ENCODE measurements at places on chromosomes 3 and 15.

DNA sequence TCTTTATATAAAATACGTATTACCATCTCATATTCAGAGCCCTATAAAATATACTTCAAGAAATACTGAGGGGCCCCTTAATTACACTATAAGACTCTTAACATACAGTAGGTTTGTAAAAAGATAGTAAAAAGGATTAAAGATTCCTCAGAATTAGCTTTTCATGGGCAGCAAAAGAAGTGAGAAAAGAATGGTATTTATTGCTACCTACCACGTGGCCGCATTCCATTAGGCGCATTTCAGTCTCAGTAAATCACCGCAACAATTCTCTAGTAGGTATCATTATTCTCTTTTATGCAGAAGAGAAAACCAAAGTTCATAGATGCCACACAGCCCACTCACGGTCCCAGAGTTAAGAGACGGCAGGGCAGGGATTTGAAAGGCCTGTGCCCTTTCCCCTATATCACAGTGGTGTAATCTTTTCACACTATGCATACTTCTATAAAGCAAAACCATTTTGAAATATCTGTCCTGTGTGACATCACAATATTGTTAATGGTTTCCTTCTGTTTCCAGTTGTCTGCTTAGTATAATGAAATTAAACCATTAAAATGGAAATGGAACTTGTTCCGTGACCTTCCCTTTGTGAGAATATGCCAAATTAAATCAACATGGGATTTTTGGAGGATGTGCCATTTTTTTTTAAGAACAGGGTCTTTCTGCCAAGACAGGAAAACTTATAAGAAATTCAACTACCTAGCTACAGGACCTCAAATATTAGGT, 1072.2 kb downstream of the FHIT start:
- DNase-seq = no peak

- DNase-seq = no peak
Measured at GRCh38 chr3:46667657-46668056, 25.8 kb downstream of the ALS2CL start.

GRCh38 chr3:108051005-108051404, 39.8 kb downstream of the CD47 start:
- DNase-seq = no peak

- no peak for DNase-seq
Measured at GRCh38 chr15:47711655-47712054, 5.7 kb upstream of the SEMA6D start.

DNA sequence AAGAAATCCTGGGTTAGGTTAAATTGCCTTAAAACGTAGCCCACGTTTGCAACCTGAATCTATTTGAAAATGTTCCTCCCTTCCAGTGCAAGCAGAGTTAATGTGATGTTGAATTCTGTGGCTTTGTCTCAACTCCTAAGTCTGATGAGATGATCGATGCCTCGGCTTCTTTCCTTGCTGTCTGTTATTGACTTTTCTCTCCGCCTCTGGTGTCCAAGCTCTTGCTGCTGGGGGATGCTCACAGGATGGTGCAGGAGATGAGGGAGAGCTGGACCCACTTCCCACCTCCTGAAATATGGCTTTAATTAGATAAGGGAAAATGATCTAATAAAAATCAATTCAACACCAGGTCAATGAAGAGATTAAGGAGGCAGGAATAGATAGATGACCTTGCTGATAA, 407.9 kb upstream of the RGMA start:
- no peak for DNase-seq

GRCh38 chr3:185365291-185366073, 2.5 kb downstream of the MAP3K13 start:
- no peak for DNase-seq

- no peak for DNase-seq
Measured at GRCh38 chr3:152671446-152672319, 163.2 kb upstream of the P2RY1 start.

GRCh38 chr3:184907681-184908649, 96.0 kb downstream of the VPS8 start:
- no peak for DNase-seq

- no peak for DNase-seq
Measured at GRCh38 chr15:73889053-73889761, 15.8 kb downstream of the TBC1D21 start.

DNA sequence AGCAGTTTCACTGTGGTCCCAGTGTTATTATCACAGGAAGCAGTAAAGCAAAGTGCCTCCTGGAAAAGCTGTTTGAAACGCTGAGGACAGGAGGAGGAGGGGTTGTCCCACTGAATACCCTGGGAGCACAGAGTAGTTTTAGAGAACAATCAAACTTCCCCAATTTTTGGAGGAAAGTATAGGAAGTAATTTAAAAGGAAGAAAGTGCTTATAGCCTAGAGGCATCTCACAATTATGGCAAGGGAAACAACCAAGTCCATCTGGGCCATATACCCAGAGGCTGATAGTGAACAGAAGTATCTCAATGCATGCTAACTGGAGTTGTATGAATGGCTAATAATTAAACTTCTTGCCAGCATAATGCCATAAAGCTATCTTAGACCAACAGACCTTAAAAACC, 137.2 kb upstream of the EPHA6 start:
- DNase-seq = no peak

GRCh38 chr3:58899953-58900298, 149.9 kb downstream of the CFAP20DC start:
- DNase-seq = no peak

GRCh38 chr15:63118854-63119253, 2.8 kb upstream of the LACTB start:
- DNase-seq = no peak

GRCh38 chr15:37876900-37877299, 57.5 kb upstream of the TMCO5A start:
- DNase-seq = no peak

DNA sequence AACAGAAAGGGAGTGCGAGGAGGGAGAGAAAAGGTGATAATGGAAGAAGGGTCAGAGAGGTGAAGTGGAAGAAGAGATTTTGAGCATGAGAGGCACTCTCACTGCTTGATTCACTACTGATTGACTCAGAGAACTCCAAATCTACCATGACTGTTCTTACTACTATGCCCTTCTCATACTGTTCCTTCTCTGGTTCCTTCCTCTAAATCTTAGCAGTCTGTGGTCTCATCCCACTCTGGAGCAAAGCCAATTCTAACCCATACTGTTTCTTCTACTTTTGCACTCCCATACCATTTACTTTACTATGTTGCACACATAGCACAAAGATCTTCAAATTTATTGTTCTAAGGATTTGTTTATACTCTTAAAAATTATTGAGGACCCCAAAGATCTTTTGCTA, 100.8 kb downstream of the DTWD1 start:
- no peak for DNase-seq

- DNase-seq = no peak
Measured at GRCh38 chr3:119176778-119177177, 3.4 kb downstream of the UPK1B start.

GRCh38 chr3:163562625-163563024, 1515.7 kb downstream of the SI start:
- DNase-seq = no peak

- DNase-seq = no peak
Measured at GRCh38 chr3:46304739-46305138, 49.2 kb upstream of the CCR2 start.

DNA sequence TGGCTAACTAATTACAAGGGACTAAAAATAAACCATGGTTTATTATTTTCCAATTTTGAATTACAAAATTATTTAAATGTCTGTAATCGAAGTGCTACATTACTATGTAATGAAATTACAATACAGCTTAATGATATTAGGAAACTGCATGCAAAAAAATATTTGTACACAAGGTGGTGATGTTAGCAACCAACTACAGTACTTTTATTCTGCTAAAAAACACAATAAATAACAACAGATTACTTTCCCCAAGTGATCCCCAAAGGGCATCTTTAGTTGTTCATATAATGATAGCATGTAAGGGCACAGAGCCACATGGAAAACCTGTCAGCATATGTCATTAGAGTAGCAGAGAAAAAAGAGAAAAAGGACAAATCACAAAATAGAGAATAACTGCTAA, 147.5 kb upstream of the SOX2 start:
- DNase-seq = no peak

DNA sequence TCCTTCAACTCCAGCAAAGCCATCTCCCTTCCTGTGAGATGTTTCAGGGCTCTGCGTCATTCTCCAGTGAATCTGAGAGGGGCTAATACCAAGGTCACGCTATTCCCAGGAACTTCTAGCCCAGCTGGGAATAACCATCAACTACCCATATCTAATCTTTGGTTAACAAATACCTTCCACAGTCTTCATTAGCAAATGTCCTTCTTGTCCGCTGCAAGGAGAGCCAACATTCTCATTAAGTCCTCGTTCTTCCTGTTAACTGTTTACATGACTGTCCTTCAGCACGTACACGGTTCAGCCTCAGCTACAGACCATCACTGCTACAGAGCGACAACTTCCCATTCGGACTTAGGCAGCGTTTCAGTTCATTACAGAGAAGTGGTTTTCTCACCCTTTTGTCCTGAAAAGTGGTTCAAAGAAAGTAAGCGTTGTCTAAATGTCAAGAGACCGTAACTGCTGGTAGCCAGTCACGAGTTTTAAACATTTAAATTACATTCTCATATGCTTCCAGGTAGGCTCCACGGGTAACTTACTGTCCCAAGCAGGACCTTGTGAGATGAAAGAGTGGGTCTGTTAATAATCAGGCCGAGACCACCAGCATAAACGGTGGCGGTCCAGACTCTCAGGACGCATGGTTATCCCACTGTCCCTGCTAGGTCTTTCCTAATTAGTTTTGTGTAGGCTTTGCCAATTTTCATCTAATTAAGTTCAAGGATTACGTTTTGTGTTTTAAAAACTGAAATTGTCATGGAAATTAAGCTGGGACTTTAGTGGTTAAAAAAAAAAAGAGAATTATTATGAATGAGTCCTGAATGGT, 63.8 kb downstream of the CHSY1 start:
- no peak for DNase-seq

DNA sequence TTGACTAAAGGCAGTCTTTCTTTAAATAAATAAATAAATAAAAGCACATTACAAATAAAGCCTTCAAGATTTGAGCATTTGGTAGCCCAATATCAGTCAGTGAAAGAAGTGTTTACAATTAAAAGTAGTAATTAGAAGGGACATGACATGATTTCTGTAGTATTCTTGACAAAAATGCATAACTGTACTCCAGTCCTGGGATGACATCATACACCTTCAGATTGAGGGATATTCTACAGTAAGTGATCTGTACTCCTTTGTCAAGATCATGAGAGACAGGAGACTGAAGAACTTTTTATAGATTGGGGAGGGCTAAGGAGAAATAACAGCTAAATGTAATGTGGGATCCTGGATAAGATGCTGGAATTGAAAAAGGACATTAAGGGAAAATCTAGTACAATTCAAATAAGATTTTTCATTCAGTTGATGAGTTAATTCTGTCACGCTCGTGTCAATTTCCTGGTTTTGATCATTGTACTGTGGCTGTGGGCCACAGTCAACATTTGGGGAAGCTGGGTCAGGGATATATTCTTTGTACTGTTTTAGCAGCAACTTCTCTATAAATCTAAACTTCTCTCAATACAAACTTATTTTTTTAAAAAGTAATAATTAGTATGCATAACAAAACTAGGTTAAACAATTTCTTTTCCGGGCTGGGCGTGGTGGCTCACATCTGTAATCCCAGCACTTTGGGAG, 314.8 kb downstream of the PTPRG start:
- no peak for DNase-seq

- DNase-seq = no peak
Measured at GRCh38 chr3:4995500-4996053, 16.3 kb downstream of the BHLHE40 start.

DNA sequence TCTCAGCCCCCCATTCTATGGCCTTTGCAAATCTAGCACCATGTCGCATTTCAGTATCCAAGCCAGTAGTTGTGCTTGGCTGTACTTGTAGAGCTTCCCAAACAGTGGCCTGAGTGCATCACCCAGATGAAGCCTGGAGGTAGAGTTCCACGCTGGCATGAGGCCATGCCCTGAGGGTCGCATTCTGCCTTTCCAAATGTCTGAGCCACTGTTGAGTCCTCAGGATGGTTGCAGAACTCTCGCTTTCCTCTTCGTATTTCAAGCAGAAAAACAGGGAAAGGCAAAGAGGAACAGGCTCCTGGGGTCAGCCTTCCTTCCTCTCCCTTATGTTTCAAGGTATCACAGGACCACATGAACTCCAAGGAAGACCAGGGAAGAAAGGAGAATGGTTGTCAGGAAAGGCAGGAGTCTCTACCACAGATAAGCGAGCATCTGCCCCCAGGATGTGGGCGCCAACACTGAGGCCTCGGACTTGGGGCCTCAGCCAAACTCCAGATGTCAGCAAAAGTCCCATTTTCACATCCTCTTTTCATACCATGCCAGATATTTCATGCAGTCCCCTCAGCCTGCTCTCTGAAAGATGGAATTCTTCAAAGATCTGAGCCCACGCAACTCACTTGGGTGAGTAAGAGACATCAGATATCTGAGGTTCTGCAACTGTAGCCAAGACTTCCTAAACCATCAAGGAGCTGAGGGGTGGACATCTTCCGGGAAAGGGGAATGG, 19.4 kb upstream of the PRR20G start:
- no peak for DNase-seq
